ENCODE measurements at places on chromosomes 6 and 20.

DNA sequence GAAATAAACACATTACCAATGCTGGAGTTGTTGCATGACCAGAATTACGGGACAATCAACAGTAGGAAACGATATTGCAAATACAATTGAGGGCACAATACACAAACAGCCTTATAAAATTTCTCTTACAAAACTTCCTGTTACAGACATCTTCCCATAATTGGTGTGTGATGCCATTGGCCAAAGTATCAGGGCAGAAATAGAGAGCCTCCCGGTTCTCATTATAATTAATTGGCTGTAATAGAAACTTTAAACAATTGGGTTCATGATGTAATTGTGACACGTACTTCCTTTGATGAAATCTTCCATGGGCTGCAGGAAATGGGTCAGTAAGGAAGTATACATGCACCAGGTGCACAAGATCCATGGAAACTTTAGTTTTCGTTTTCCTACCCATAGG, 40.3 kb upstream of the RALGAPA2 start:
- no peak overlapping the region for H3K27ac ChIP-seq

DNA sequence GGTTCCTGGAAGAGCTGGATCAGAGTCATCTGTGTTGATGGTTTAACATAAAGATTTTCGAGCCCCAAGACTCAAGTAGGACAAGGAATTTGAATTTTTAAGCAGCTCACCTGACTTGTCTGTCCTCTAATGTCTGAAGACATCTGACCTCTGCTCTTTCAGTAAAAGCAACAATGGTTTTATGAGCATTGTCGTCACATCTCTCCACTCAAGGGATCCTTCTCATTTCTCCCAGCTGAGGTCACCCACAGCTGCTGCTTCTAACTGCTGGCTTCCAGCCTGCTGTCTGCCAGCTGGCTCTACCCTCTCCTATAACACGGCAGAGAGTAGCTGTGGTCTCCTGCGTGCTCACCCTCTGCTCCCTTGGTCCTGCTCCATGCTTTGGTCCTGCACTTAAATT, 24.7 kb upstream of the HDAC2 start:
- H3K27me3 ChIP-seq = no peaks in the 10 kb centered on the region
- H3K4me1 ChIP-seq = no peaks in the 10 kb centered on the region
- no peaks in the 10 kb centered on the region for H3K36me3 ChIP-seq
- ATAC-seq = peak; percentile 83

- H3K27ac ChIP-seq = no peak overlapping the region
- H3K27me3 ChIP-seq = no peaks in the 10 kb centered on the region
- H3K4me1 ChIP-seq = no peaks in the 10 kb centered on the region
- no peaks in the 10 kb centered on the region for H3K36me3 ChIP-seq
- H3K4me3 ChIP-seq = no peak overlapping the region
Measured at GRCh38 chr6:71486461-71486860, 197.8 kb downstream of the OGFRL1 start.

- no peaks in the 10 kb centered on the region for H3K4me1 ChIP-seq
- H3K27me3 ChIP-seq = no peaks in the 10 kb centered on the region
- no peak overlapping the region for H3K4me3 ChIP-seq
- no peak overlapping the region for H3K27ac ChIP-seq
Measured at GRCh38 chr6:46925563-46926253, 4.0 kb upstream of the ADGRF5 start.

DNA sequence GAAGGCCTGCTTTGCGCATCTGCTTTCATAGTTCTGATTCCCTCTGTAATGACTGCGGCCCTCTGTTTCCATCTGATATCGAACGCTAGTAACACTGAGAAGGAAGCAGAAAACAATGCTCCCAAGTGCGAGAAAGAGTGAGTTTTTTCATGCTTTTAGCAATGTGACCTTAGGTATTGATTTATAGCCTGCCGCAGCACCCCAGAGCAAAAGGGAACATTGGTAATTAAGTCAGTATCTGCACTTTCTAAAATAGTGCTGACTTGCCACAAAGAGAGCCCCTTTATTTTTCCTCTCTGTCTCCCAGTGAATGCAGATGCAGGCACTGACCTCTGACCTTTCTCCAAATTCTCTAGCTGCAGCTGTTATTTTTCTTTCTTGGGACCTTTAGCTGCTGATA, 129.8 kb downstream of the HDGFL1 start:
- H3K27me3 ChIP-seq = no peaks in the 10 kb centered on the region
- H3K4me3 ChIP-seq = no peak overlapping the region
- ATAC-seq = no peak
- H3K36me3 ChIP-seq = no peaks in the 10 kb centered on the region

DNA sequence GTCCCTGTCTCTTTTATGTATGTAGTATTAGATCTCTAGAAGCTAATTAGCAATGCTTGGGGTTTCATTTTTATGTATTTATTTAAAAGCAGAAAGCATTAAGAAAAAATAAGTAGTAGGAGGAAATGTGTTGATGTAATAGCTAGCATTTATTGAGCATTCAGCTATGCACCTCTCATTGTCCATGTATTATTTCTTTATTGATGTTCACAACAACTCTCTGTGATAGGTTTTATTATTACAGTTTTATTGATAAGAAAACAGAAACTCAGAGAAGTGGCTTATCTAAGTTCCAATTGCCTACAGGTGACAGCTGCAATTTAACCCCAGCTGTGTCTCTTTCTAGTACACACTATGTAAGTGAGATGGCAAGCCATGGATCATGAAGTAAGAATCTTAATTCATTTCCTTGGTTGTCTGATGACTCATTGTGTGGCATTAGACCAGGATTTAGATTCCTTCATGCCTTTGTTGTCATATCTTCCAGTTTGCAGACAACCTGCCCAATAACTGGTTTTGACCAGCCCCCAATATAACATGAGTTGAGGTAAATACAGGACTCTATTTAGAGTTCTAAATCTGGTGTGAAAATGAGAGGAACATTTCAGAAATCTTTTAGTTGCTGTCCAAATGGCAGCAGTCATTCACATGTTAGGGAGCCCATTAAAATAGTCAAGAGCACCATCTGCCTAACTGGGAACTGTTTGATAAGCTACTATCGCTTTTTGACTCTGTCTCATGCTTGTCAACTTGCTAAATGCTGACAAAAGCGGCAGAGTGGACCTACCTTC, 170.8 kb upstream of the PHACTR1 start:
- no peak overlapping the region for H3K27ac ChIP-seq
- no peaks in the 10 kb centered on the region for H3K36me3 ChIP-seq
- no peaks in the 10 kb centered on the region for H3K4me1 ChIP-seq
- ATAC-seq = no peak
- H3K27me3 ChIP-seq = no peaks in the 10 kb centered on the region

GRCh38 chr6:2034256-2034655, 211.1 kb downstream of the GMDS start:
- no peaks in the 10 kb centered on the region for H3K27me3 ChIP-seq
- no peaks in the 10 kb centered on the region for H3K4me1 ChIP-seq
- H3K4me3 ChIP-seq = no peak overlapping the region
- H3K27ac ChIP-seq = no peak overlapping the region
- no peaks in the 10 kb centered on the region for H3K36me3 ChIP-seq

- H3K4me1 ChIP-seq = peaks cover 9% of the 10 kb centered on the region
- H3K27me3 ChIP-seq = no peaks in the 10 kb centered on the region
- ATAC-seq = peak; percentile 60
- no peak overlapping the region for H3K4me3 ChIP-seq
- H3K27ac ChIP-seq = peak overlapping the region; percentile 25
- H3K36me3 ChIP-seq = peaks cover 5% of the 10 kb centered on the region
Measured at GRCh38 chr6:158042245-158042798, 60.7 kb downstream of the SYNJ2 start.

DNA sequence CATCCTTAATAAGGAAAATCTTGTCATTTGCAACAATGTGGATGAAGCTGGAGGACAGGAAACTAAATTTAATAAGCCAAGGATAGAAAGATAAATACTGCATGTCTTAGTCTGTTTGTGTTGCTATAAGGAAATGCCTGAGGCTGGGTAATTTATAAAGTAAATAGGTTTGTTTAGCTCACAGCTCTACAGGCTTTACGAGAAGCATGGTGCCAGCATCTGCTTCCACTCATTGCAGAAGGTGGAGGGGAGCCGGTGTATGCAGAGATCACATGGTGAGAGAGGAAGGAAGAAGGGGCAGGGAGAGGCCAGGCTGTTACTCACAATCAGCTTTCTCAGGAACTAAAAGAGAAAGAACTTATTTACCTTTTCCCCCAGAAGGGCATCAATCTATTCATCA, 118.9 kb upstream of the SMLR1 start:
- no peaks in the 10 kb centered on the region for H3K36me3 ChIP-seq
- ATAC-seq = no peak
- no peak overlapping the region for H3K4me3 ChIP-seq
- no peaks in the 10 kb centered on the region for H3K4me1 ChIP-seq

- no peaks in the 10 kb centered on the region for H3K27me3 ChIP-seq
- no peak overlapping the region for H3K27ac ChIP-seq
- ATAC-seq = no peak
Measured at GRCh38 chr6:160218810-160219209, 39.8 kb downstream of the SLC22A2 start.

DNA sequence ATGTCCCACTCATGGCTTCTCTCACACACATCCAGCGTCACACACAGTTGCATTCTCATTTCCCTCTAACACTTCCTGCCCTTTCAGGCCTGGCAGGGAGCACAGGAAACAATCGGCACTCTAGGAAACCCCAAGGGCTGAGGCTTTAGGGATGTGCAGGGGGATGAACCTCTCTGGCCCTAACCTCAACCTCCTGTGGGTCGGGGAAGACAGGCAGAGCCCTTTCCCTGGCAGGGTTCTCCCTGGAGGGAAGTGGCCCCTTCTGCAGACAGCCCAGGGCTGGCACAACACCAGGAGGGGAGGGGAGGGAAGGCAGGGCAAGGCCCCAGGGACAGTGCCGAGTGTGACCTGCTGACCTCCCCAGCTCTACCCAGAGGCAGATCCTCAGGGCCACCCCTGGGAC, 2.7 kb downstream of the TEAD3 start:
- no peaks in the 10 kb centered on the region for H3K36me3 ChIP-seq
- H3K27me3 ChIP-seq = peaks cover 3% of the 10 kb centered on the region
- peak overlapping the region; percentile 100 for H3K27ac ChIP-seq
- ATAC-seq = no peak
- peaks cover 2% of the 10 kb centered on the region for H3K4me1 ChIP-seq

- H3K27ac ChIP-seq = peak overlapping the region; percentile 68
- peaks cover 63% of the 10 kb centered on the region for H3K4me1 ChIP-seq
- H3K27me3 ChIP-seq = no peaks in the 10 kb centered on the region
Measured at GRCh38 chr6:35081426-35081851, 59.7 kb downstream of the TCP11 start.

- no peaks in the 10 kb centered on the region for H3K4me1 ChIP-seq
- H3K27me3 ChIP-seq = no peaks in the 10 kb centered on the region
- peaks cover 60% of the 10 kb centered on the region for H3K36me3 ChIP-seq
- ATAC-seq = no peak
- H3K27ac ChIP-seq = no peak overlapping the region
Measured at GRCh38 chr6:17542243-17542642, 57.9 kb upstream of the FAM8A1 start.

- ATAC-seq = no peak
- H3K27ac ChIP-seq = no peak overlapping the region
- H3K36me3 ChIP-seq = no peaks in the 10 kb centered on the region
- H3K27me3 ChIP-seq = no peaks in the 10 kb centered on the region
- no peaks in the 10 kb centered on the region for H3K4me1 ChIP-seq
Measured at GRCh38 chr6:10518557-10519407, 2.4 kb upstream of the GCNT2 start.

GRCh38 chr6:82954937-82955577, 110.6 kb downstream of the UBE3D start:
- H3K27me3 ChIP-seq = no peaks in the 10 kb centered on the region
- peaks cover 26% of the 10 kb centered on the region for H3K4me1 ChIP-seq
- no peak for ATAC-seq

DNA sequence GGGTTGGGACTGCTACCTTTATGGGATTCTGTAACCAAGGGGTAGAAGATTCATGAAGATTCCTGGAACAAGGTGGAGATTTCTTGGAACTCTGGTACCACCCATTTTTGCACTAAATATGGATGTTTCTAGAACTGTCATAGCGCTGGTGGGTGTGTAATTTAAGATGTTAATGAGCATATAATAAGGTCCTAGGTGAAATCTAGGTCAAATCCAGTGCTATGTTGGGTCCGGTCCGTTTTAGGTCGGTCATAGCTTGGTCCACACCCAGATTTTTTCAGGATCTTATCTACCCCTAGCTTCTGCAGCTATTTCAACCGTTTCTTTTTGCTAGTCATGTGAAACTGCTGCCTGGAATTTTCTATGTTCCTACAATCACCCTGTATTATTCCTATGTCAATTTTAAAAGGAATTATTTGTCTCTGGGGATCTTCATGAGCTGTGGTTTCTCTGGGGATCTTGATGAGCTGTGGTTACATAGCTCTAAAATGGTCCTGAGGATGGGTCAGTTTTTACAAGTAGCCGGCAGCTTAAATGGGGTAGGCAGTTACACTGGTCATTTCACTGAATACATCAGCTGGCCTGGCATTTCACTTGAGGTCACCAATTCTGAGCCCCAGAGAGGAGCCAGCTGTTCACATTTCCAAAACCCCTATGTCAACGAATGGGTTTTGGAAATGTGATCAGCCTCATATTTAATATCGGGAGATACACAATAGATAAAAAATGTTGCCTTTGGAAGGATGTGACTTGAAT, 652.3 kb upstream of the FLRT3 start:
- H3K4me3 ChIP-seq = no peak overlapping the region
- no peaks in the 10 kb centered on the region for H3K4me1 ChIP-seq
- H3K27me3 ChIP-seq = no peaks in the 10 kb centered on the region
- no peak overlapping the region for H3K27ac ChIP-seq
- no peak for ATAC-seq

- H3K4me3 ChIP-seq = no peak overlapping the region
- peaks cover 13% of the 10 kb centered on the region for H3K4me1 ChIP-seq
- H3K36me3 ChIP-seq = no peaks in the 10 kb centered on the region
- peak; percentile 39 for ATAC-seq
- no peaks in the 10 kb centered on the region for H3K27me3 ChIP-seq
Measured at GRCh38 chr6:39892490-39893129, 41.7 kb downstream of the MOCS1 start.

DNA sequence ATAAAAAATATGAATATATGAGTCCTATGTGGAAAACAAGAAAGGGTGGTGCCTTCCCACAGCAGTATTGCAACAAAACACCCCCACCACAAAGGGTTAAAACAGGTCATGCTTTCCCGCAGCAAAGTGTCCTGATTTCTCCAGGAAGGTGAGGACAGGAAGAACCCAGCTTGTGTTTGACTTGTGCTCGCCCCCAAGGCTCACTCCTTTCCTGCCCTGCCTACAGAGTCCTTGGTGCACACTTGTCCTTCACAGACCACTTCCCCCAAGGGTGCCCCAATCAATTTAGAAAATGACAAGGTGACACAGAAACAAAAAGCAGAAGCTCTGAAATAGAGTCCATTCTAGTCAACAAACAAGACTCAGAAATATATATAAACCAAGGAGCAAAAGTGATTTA, 237.4 kb downstream of the PTPRK start:
- H3K36me3 ChIP-seq = no peaks in the 10 kb centered on the region
- ATAC-seq = no peak
- H3K4me3 ChIP-seq = no peak overlapping the region
- no peaks in the 10 kb centered on the region for H3K4me1 ChIP-seq
- no peak overlapping the region for H3K27ac ChIP-seq

- no peak overlapping the region for H3K4me3 ChIP-seq
- H3K4me1 ChIP-seq = no peaks in the 10 kb centered on the region
- H3K27ac ChIP-seq = no peak overlapping the region
- H3K27me3 ChIP-seq = no peaks in the 10 kb centered on the region
- no peak for ATAC-seq
- H3K36me3 ChIP-seq = no peaks in the 10 kb centered on the region
Measured at GRCh38 chr20:10747019-10747418, 73.2 kb upstream of the JAG1 start.

GRCh38 chr20:64102647-64103354, 4.6 kb downstream of the NPBWR2 start:
- peaks cover 7% of the 10 kb centered on the region for H3K4me1 ChIP-seq
- no peak for ATAC-seq
- peak overlapping the region; percentile 49 for H3K4me3 ChIP-seq
- H3K36me3 ChIP-seq = no peaks in the 10 kb centered on the region

GRCh38 chr6:161815965-161816364, 542.1 kb upstream of the AGPAT4 start:
- no peak for ATAC-seq
- no peaks in the 10 kb centered on the region for H3K27me3 ChIP-seq
- H3K4me1 ChIP-seq = no peaks in the 10 kb centered on the region
